Left lung (tissue), 14 donors: ENCODE measurements at places on chromosomes 3 and 15. TPM values are rescaled to one million over a fixed set of nuclear protein-coding genes. Genes with fewer than 3 reads are reported as not detected.

Gene DNAJC13
- 41.2 TPM for total RNA-seq

Gene ITGB5
- total RNA-seq: 94.0 TPM

Gene MUC20
- total RNA-seq: 7.7 TPM

Gene RAB8B
- 60.2 TPM for total RNA-seq

Gene PPP1R14D
- not detected for total RNA-seq

Gene ARRDC4
- 29.5 TPM for total RNA-seq

Gene PRICKLE2
- total RNA-seq: 36.7 TPM

Gene PIERCE2
- 3.4 TPM for total RNA-seq

GRCh38 chr3:12255393-12255792 is 33.5 kb upstream of the PPARG start:
- DNase-seq: no peak

GRCh38 chr3:21783839-21784238 is 32.8 kb upstream of the ZNF385D start:
- DNase-seq: no peak

GRCh38 chr3:149732234-149732633 is 20.1 kb downstream of the COMMD2 start:
- DNase-seq: no peak

- no peak for DNase-seq
These were observed 6.2 kb downstream of the MGA start for GRCh38 chr15:41666353-41666920.

- no peak for DNase-seq
These were observed 30.5 kb upstream of the PXYLP1 start for GRCh38 chr3:141201122-141201521.

DNA sequence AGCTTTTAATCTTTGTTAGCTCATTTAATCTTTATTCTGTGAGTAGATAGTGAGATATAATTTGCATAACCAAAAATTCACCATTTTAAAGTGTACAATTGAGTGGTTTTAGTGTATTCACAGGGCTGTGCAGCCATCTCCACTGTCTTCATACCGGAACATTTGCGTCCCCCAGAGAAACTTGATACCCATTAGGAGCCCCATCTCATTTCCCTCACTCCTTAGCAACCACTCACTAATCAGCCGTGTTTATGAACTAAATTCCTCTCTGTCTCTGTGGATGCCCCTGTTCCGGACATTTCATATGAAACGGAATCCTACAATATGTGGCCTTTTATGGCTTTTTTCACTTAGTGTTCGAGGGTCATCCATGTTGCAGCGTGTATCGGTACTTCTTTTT is 38.2 kb downstream of the PAK2 start:
- DNase-seq: no peak

DNA sequence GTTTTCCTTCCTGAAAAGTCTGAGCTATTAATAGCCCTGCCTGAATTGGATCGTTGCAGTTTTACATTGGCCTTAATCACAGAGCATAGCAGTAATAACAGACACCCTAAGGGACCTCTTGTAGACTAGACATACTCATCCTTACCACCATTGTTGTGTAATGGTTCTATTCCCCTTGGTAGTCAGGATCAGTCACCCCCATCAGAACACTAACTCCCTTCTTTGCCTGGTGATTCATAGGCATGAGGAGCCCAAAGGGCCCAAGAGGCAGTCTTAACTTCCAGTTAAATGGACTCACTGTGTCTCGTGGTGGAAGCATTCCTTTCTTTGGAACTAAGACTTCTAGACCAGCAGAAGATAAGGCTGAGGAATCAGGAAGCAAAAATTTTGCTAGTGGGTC is 20.2 kb downstream of the CGGBP1 start:
- no peak for DNase-seq

DNA sequence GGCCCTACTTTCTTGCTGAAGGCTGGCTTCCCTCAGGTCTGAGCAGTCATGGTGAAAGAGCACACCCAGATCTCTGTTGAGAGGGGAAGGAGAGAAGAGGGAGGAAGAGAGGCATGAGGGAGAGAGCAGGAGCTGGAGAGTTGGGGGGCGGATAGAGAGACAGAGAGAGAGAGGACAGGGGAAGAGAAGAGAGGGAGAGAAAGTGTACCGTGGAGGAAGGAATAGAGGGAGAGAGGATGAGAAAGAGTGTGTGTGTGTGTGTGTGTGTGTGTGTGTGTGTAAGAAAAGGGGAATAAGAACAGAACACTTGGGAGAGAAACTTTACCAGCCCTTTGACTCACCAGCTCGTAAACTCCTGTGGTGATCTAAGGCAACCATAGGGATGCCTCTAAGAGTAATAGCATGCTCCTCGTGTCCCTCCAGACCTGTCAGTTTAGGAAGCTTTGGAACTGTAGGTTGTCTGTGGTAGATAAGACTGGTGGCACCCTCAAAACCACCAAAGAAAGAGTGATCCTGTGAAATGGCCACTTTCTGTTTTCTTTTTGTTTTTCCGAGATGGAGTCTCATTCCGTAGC is 18.2 kb downstream of the ZNF592 start:
- no peak for DNase-seq

DNA sequence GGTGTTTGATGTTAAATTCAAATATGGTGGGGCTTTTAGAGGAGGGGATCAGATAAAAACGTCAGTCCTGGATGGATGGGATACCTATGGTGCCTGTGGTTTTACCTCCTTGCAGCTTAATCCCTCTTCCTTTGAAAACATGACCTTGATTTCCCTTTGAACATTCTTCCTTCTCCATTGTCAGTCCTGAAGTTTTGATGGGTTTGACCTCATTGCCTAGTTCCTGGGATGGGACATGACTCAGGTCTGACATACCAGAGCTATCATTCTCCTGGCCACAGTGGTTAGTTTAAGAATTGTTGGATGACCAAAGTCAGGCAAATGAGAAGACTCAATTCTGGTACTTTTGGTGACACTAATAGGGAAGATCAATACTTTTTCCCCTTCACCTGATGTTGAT is 87.2 kb downstream of the PRICKLE2 start:
- no peak for DNase-seq

GRCh38 chr3:171212648-171213047 is 186.1 kb upstream of the SLC2A2 start:
- DNase-seq: no peak

- DNase-seq: no peak
These were observed 144.3 kb upstream of the PFN2 start for GRCh38 chr3:150114873-150115540.

DNA sequence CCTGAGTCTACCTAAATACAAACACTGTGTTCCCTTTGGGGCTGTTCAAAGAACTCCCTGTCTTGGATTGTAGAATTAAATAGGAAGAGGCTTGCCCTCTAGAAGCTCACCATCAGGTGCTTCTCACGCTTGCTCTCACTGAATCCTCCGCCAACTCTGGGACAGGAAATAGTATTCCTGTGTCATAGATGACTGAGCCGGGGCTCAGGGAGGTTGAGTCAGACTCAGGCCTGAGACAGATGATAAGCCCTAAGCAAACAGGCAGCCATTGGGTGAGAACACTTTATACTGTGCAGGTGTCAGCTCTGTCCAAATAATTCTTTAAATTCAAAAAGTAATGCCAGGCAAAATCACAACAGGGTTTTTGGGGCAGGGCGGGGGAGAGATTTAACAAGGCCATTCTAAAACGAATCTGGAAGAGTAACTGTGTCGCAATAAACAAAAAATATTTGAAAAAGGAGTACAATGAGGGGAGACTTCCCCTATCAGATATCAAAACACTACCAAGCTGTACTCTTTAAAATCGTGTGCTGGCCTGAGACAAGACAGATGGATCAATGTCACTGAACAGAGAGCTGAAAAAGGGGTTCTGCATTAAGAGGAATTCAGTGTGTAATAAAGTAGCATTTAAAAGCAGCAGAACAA is 59.0 kb downstream of the EPHB3 start:
- DNase-seq: no peak

GRCh38 chr15:52667597-52667996 is 11.6 kb downstream of the ATOSA start:
- no peak for DNase-seq

DNA sequence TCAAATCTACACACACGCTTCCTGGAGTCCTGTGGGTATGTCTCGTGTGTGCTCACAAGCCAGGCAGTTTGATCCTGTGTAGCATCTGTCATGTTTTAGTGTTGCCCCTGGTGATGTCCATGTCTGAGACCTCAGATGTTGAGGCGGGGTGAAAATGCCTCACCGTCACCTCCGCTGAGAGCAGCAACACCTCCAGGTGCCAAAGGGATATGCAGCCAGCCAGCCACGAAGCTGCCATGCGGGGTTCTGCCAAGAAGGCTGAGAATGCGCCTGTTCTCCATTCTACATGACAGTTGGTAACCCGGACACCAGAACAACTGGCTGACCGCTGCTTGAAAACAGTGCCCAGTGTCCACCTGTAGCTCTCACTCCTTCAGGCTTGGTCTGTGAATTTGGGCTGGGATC is 253.8 kb downstream of the TLE3 start:
- DNase-seq: no peak

DNA sequence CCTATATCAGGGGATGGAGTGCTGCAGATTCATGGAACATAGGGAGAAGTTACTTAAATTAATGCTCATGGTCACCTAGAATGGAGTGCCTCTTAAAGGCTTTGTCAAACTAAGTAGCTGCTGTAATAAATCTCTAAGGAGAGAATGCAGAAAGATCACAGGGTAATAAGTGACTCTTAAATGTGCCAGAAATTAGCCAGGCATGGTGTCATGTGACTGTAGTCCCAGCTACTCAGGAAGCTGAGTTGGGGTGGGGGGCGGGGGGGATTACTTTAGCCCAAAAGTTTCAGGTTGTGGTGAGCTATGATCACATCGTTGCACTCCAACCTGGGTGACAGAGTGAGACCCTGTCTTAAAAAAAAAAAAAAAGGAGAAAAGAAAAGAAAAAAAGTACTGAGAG is 90.9 kb upstream of the ASB14 start:
- DNase-seq: no peak

GRCh38 chr3:62559831-62560445 is 186.6 kb upstream of the FEZF2 start:
- DNase-seq: no peak
